Cerebellar cortex (tissue), 1 donor: ENCODE measurements at places on chromosomes 11 and 22.

- DNase-seq, result no peak
Measured at GRCh38 chr11:86202013-86202336, 42.6 kb upstream of the EED start.

GRCh38 chr11:74777038-74777437 is 28.4 kb downstream of the RNF169 start:
- DNase-seq, result no peak

- DNase-seq, result no peak
Measured at GRCh38 chr11:57421805-57422204, 5.1 kb downstream of the SLC43A3 start.

DNA sequence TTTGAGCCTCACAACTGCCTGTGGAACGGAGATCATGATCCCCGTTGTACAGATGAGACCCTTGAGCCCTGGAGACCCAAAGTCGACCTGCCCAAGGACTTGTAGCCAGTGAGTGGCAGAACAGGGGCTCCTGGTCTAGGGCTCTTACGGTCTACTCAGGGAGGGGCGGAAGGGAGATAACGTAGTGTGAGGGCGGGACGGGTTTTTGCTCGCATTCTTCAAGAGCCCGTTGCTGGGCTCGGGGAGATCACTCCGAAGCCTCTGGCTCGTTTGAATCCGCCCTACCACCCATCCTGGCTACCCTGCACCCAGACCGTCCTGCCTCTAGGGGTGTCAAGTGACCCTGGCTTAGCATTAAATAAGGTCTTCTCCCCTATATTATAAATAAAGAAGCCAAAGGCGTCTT is 639 bp downstream of the CRY2 start:
- DNase-seq, result peak; percentile 58

GRCh38 chr11:15936011-15936410 is 420.3 kb downstream of the SOX6 start:
- no peak for DNase-seq

GRCh38 chr11:70524096-70524922 is 126.0 kb downstream of the CTTN start:
- DNase-seq, result no peak

GRCh38 chr22:39248254-39248653 is 3.5 kb upstream of the PDGFB start:
- no peak for DNase-seq

- no peak for DNase-seq
Measured at GRCh38 chr11:92659793-92660192, 309.7 kb upstream of the MTNR1B start.

- DNase-seq, result peak; percentile 73
Measured at GRCh38 chr11:121194731-121195596, 93.9 kb downstream of the TECTA start.

GRCh38 chr22:37634417-37634924 is 5.0 kb upstream of the SH3BP1 start:
- no peak for DNase-seq

DNA sequence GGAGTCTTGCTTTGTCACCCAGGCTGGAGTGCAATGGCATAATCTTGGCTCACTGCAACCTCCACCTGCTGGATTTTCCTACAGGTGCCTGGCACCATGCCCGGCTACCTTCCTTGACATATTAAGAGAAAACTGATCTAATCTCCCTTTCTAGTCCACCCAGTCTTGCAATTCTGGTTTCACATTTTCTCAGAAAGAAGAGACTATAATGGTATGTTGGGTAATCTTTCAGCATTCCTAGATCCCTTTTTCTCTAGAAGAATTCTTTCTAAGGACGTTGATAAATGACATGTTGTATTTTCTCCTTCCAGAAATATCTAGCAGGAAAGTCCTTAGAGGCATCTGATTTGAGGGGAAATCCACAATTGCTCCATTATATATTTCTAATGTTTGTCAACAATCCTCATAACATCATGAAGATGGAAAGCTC is 10.4 kb upstream of the HSPA8 start:
- DNase-seq, result peak; percentile 70

- no peak for DNase-seq
Measured at GRCh38 chr11:44949160-44950030, 1.3 kb downstream of the TP53I11 start.

- DNase-seq, result peak; percentile 19
Measured at GRCh38 chr11:120562806-120563425, 51.4 kb downstream of the GRIK4 start.

DNA sequence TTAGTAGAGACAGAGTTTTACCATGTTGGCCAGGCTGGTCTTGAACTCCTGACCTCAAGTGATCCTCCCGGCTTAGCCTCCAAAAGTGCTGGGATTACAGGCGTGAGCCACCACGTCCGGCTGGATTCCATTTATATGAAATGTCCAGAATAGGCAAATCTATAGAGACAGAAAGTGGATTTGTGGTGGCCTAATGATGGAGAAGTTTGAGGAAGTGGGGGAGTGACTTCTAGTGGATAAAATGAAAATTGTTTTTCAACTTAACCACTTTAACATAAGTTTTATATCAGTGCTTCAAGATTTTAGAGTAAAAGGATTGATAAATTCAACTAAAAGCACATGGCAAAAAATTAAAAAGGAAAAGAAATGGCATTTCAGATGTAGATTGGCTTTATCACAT is 66.2 kb downstream of the HIPK3 start:
- DNase-seq, result no peak

DNA sequence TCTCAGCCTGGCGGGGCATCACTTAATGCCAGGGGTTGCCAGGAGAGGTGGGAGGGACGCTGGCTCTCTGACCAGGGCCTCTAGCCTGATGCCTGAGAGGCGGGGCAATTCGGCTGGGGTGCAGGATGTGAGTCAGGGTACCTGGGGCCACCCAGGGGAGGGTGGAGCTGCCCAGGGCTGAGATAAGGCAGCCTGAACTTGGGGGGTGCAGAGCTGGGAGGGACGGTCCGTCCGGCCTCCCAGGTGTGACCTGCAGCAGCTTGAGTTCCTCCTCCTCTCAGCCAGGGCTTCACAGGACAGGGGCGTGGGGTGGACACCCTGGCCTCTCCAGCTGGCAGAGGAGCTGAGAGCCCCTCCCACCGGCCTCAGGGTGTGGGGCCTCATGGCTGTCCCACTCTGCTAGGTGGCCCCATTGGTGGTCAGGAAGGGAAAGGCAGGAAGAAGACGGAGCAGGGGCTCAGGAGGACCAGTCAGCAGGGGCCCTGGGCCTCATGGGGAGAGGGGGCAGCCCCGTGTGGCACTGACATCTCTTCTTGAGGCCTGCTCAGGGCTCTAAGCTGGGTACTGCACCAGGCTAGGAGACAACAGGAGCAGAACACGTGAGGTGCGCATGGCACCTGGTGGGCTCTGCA is 942 bp upstream of the RPS6KA4 start:
- no peak for DNase-seq

- DNase-seq, result no peak
Measured at GRCh38 chr11:73753938-73754337, 6.9 kb downstream of the RAB6A start.

- DNase-seq, result peak; percentile 43
Measured at GRCh38 chr11:82842019-82842418, 58.2 kb downstream of the PRCP start.

DNA sequence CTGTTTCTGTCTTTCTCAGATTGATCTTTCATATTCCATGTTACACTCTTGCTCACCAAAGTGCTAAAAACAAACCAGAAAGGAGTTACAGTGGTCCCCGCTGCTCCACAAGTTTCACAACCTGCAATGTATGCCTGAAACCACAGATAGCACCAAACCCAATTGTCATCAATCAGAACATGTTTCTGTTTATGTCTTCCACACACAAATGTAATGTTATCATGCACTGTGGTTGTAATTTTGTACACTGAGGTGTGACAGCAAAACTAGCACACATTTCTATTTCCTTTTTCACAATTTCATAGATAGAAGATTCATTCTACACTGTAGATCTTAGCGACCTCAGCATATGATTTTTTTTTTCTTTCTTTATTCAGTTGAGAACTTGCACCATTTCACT is 1045.9 kb upstream of the RAG2 start:
- no peak for DNase-seq

DNA sequence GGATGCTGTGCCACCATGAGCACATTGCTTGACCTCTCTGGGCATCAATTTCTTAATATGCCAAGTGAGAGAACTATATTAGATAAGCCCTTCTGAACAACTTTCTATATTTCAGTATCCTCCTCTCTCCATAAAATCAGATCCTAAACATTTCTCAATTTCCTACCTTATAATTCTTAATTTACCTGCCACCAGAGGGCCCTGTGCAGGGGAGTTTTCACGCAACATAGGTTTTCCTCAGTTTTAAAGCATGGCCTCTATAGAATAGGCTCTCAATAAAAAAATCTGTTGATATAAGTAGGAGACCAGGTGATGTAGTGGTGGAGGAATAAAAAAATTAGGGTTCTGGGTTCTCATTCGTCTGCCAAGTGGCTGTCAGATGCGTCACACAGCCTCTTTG is 83.7 kb upstream of the DBX1 start:
- DNase-seq, result no peak

- no peak for DNase-seq
Measured at GRCh38 chr22:38758276-38758945, 2.6 kb upstream of the SUN2 start.

GRCh38 chr22:44199164-44199563 is 18.4 kb downstream of the PARVG start:
- DNase-seq, result no peak

DNA sequence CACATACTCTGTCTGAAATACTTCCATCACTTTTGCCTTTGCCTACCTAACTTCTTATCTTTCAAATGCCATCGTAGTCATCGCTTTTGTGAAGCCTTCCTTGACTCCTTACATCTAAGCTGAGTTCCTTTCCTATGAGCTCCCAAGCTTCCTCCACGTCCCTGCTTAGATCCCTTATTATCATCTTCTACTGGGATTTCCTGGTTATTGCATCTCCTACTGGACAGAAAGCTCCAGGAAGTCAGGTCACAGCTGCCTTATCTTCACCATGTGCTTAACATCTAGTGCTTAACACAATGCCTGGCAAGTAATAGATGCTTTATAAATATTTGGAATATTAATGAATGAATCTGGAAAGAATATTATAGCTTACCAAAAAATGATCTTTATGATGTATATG is 5.9 kb downstream of the YPEL4 start:
- peak; percentile 52 for DNase-seq

GRCh38 chr11:119491753-119492510 is 69.0 kb upstream of the THY1 start:
- peak; percentile 11 for DNase-seq

DNA sequence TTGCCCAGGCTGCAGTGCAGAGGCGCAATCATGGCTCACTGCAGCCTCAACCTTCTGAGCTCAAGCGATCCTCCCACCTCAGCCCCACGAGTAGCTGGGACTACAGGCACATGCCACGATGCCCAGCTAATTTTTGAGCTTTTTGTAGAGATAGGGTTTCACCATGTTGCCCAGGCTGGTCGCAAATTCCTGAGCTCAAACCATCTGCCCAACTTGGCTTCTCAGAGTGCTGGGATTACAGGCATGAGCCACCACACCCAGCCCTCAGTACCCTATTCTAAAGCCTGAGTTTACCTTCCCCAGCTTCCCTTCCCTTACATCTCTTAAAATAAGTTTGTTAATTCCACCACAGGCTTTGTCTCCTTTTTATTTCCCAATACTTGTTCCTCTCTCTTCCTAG is 59.1 kb downstream of the AMBRA1 start:
- DNase-seq, result no peak

GRCh38 chr11:37411289-37411688 is 813.3 kb upstream of the RAG2 start:
- no peak for DNase-seq

- no peak for DNase-seq
Measured at GRCh38 chr22:17106785-17107546, 14.2 kb downstream of the TMEM121B start.

GRCh38 chr11:75771646-75772410 is 3.2 kb downstream of the DGAT2 start:
- DNase-seq, result no peak

DNA sequence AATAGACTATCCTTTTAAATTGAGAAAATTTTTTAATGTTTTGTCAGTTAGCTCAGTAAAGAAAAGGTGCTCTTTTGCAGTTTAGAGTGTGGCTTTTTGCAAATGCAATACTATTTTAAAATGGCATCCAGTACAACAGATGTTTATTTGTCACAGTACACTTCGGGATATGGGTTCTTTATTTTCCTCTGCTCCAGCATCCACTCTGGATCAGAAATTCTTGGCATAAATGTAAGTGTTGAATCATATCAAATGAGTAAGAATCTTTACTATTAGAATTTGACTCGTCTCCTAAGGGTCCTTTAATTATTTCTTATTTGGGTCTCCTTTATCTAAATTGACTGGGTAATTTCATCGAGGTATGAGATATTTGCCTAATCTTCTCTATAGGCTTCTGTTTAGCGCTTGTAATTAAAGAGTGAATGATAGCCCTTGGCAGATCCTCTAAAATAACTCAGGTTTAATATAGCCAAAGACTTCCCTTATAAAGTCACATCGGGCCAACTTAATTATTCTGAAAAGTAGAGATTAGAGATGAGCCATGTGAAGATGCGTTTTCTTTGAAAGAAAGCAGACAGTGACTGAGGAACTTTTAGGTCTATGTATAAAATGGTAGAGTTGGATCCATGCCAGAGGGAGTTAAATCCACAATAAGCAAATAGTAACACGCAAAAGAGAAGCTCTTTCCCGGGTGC is 132.7 kb downstream of the CASP12 start:
- no peak for DNase-seq

GRCh38 chr11:114796954-114797721 is 118.8 kb downstream of the NXPE2 start:
- DNase-seq, result no peak

DNA sequence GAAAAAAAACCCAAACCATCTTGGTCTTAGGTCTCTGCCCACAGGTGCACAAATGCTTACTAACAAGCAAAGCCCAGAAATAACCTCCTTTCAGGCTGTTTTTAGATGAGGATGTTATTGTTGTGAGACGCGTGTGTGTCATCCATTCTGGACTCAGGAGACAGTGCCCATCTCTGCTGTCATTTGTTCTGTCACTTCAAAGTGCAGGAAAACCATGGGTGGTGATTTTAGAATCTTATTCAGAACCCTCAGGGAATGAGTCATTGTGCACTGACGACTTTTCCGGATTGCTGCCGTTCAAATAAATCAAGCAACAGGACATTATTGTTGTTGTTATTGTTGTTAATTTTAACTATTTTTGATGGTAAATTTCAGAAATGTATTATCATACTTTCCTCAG is 110.3 kb downstream of the LRRC32 start:
- no peak for DNase-seq

- no peak for DNase-seq
Measured at GRCh38 chr11:126718276-126718675, 282.3 kb downstream of the KIRREL3 start.
